ENCODE measurements at places on chromosomes 12 and 14. TPM values are rescaled to one million over a fixed set of nuclear protein-coding genes. Genes with fewer than 3 reads are reported as not detected.
A peak's percentile ranks its signal among the peaks of the same experiment; 100 is the strongest.

- H3K4me3 ChIP-seq: no peak overlapping the region
- no peaks in the 10 kb centered on the region for H3K4me1 ChIP-seq
- no peak for DNase-seq
- no peaks in the 10 kb centered on the region for H3K27me3 ChIP-seq
- H3K36me3 ChIP-seq: no peaks in the 10 kb centered on the region
Observed at GRCh38 chr12:47415054-47415453, 290.8 kb downstream of the RPAP3 start.

DNA sequence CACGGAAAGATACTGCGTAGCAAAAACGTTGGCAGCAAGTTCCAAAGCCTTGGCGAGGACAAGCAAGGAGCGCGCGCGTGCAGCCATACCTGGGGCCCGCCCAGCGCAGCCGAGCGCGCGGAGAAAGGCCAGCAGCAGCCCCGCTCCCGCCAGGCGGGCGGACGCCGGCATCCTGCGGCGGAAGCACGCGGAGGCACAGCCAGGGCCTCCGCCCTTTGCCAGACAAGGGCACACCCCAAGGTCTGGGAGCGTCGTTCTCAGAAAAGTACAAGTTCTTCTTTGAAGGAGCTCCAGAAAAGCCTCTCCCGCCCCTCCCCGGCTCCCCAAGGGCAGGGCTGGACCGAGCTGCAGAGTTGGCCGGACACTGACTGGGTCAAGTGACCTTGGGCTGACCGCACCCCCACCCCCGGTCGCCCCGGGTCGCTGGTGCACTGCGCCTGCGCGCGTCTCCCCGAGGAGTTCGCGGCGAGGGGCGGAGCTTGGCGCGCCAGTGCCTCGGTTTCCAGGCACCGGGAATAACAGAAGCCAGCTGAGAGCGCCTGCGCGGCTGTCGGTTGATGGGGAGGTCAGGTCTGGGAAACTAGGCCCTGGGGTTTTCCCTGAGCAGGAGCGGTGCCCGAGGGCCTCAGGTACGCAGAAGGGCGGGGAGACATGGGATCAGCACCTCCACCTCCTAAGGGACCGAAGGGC is at the start of gene ZC2HC1C:
Gene ZC2HC1C, plus strand, starts transcription at position 521 of the 690 bp plus-strand sequence. CDS start 933 bp downstream, outside the sequence.
- H3K4me3 ChIP-seq: no peak within 1 kb of the TSS
- H3K4me1 ChIP-seq: peaks cover 19% of the 10 kb centered on the region
- peak within 1 kb of the TSS; percentile 90 for H3K27ac ChIP-seq
- H3K27me3 ChIP-seq: no peaks in the 10 kb centered on the region
- H3K36me3 ChIP-seq: no peaks in the 10 kb centered on the region

- H3K36me3 ChIP-seq: peaks cover 35% of the 10 kb centered on the region
- no peak for DNase-seq
- H3K27ac ChIP-seq: no peak overlapping the region
- no peaks in the 10 kb centered on the region for H3K27me3 ChIP-seq
Observed at GRCh38 chr12:6507102-6507998, 13.4 kb downstream of the NCAPD2 start.

- H3K27ac ChIP-seq: no peak overlapping the region
- no peaks in the 10 kb centered on the region for H3K4me1 ChIP-seq
- no peaks in the 10 kb centered on the region for H3K27me3 ChIP-seq
- no peaks in the 10 kb centered on the region for H3K36me3 ChIP-seq
Observed at GRCh38 chr12:118325081-118325480, 47.6 kb downstream of the TAOK3 start.

DNA sequence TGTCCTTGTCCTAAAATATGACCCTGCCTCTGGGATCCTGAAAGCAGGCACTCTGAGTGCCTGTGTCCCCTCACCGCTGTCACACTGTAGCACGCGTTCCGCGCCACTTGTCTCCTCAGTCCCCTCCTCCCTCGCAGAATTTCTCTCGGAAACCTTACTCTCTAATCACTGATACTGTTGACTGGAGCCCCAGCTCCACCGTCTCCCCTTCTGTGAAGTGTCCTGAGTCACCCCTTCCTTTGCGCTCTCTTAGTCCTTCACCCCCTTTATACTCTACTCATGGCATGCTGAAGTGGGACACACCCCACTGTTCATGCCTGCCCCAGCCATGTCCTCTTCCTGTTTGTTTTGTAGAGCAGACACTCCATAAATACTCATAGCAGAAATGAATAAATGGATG is 104.7 kb downstream of the ZNF664 start:
- no peaks in the 10 kb centered on the region for H3K36me3 ChIP-seq
- H3K4me3 ChIP-seq: no peak overlapping the region
- H3K4me1 ChIP-seq: no peaks in the 10 kb centered on the region
- DNase-seq: no peak

GRCh38 chr12:75917083-75917482 is 114.5 kb downstream of the PHLDA1 start:
- no peaks in the 10 kb centered on the region for H3K4me1 ChIP-seq
- H3K36me3 ChIP-seq: no peaks in the 10 kb centered on the region
- H3K27me3 ChIP-seq: no peaks in the 10 kb centered on the region
- H3K27ac ChIP-seq: no peak overlapping the region
- no peak for DNase-seq

DNA sequence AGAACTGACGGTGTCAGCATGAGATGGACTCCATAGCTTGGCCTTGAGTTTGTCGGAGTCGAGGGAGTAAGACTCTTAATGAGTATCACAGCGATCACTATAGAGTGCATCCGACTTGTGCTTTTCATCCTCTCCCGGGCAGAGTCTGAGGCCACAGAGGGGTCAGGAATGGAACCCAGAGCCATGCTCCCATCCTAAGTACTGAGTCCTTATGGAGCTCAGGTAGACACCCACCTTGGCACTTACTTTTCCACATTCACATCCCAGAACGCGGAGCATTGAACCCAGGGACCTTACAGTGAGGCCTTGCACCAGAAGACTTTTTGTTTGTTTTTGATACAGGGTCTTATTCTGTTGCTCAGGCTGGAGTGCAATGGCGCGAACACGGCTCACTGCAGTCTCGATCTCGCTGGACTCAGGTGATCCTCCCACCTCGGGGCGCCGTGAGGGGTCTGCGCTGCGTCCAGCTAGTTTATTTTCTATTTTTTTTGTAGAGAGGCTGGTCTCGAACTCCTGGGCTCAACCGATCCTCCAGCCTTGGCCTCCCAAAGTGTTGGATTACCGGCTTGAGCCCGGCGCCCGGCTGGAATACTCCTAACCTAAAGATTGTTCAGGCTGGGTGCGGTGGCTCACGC is 719 bp upstream of the SRSF9 start:
- no peaks in the 10 kb centered on the region for H3K27me3 ChIP-seq
- H3K4me1 ChIP-seq: peaks cover 6% of the 10 kb centered on the region
- H3K4me3 ChIP-seq: peak overlapping the region; percentile 67
- no peaks in the 10 kb centered on the region for H3K36me3 ChIP-seq
- H3K27ac ChIP-seq: peak overlapping the region; percentile 90

DNA sequence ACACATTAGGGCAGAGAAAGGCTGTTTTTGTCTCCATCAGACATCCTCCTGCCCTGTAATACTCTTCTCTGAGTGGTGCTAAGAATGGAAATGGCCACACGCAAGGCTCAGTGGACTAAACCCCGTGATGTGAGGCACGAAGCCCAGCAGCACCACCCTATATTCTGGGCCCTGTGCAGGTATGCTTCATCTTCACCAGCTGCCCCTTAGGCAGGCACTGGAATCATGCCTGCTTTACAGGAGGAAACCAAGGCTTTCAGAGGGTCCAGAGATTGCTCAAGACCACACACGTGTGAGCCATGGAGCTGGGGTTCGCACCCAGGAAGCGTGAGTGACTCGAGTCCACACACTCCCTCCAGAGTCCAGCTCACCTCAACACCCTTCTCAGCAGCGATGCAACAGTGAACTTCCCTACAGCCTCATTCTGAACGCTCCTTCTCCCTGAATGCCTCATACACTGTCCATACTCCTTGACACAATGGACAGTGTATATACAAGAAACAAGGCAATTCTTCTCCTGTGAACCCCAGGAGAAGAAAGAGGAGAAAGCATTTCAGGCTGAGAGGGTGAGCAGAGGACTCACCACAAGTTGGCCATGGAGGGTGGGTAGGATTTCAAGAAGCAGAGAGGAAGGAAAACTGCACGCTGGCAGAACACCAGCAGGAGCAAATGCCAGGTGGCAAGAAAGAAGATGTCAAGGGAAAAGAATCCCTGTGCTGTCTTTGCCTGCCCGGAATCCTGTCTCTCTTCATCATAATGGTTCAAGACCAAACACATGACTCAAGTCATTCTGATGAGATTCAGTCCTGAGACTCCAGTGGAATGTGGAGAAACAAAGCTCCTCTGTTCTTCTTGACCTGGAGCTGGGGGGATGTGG is 39.1 kb downstream of the NT5DC3 start:
- H3K4me3 ChIP-seq: no peak overlapping the region
- no peak for DNase-seq
- peaks cover 27% of the 10 kb centered on the region for H3K4me1 ChIP-seq
- H3K27ac ChIP-seq: peak overlapping the region; percentile 42
- no peaks in the 10 kb centered on the region for H3K36me3 ChIP-seq

DNA sequence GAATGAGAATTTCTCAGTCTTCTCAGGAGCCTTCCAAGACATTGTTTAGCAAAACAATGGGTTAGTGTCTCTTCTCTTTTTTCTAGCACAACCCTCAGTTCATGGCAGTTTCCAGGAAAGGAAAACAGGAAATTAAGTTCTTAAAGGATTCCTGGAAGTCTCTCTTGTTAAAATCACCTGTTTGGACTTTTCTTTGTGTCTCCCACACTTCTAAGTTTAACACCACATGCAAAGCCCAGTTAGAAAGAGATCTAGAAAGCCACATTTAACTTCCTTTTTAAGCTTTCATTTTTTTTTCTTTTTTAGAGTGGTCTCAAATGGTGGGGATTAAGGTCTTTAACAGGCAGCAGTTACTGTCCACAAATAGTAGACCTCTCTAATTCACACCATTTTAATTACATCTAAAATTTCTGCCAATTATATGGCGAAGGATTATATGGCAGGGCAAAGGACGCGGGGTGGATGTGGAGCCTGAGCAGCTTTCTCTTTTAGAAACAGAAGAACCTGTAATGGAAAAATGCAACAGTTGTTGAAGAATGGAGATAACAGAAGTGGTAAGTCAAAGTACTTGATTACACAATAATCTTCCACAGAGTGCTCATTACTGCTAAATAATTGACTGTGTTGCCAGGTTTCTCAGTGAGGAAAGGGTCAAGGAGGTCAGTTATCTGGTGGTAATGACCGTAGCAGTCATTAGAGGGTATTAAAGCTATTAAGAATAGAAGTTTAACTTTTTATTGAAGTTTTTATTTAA is 298.6 kb downstream of the AKAP6 start:
- no peak for DNase-seq
- no peak overlapping the region for H3K27ac ChIP-seq
- H3K36me3 ChIP-seq: no peaks in the 10 kb centered on the region
- no peak overlapping the region for H3K4me3 ChIP-seq
- no peaks in the 10 kb centered on the region for H3K4me1 ChIP-seq

GRCh38 chr12:71478270-71478669 is 38.7 kb downstream of the LGR5 start:
- H3K27me3 ChIP-seq: no peaks in the 10 kb centered on the region
- H3K36me3 ChIP-seq: no peaks in the 10 kb centered on the region
- H3K27ac ChIP-seq: no peak overlapping the region
- DNase-seq: no peak
- H3K4me1 ChIP-seq: no peaks in the 10 kb centered on the region

DNA sequence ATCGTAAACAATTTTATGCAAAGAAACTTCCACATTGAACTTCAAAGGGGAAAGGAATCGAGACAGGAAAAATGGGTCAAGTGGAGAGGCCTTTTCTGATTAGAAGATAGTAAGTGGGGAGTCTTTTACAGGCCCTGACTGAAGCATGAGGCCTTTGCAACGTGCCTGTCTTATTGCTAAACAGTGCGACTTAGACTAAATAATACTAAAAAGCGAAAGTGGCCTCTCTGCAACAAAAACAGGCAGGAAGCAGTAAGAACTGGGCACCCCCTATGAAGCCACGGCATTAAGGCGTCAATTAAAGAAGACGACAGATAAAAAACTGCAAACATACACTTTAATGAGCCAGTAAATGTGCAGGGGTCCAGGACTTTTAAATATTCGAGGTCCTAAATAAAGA is 283.4 kb upstream of the GRIP1 start:
- H3K4me1 ChIP-seq: no peaks in the 10 kb centered on the region

DNA sequence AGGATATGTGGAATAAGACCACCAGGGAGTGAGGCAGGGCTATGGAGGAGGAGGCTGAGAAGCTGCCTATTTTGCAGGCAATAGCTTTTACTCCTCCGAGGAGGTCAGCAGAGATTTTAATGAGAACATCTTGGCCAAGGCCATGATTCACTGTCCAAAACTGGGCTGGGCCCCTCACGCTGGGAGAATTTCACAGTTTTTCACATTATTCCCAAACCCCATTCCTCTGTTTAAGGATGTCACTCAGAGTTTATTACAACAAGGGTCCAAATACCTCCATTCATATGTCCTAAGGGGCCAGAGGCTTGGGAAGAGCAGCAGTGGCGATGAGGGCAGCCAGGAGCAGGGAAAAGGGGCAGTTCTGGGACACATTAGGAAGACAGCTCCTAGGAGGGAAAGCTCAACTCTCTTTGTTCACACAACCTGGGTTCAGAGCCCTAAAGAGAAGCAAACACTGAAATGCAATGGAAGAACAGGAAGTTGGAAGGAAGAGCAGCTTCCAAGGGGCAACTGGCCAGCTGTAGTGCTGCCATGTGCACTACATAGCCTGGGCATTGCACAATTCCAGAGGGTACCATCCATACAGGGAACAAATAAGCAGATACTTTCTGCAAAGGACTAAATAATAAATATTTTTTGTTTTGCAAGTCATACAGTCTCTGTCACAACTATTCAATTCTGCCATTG is 283.2 kb downstream of the NUAK1 start:
- DNase-seq: no peak
- H3K27me3 ChIP-seq: no peaks in the 10 kb centered on the region
- no peak overlapping the region for H3K4me3 ChIP-seq
- no peak overlapping the region for H3K27ac ChIP-seq
- no peaks in the 10 kb centered on the region for H3K36me3 ChIP-seq

Gene DPPA3
- not detected for polyA plus RNA-seq

Gene PDE3A
- polyA plus RNA-seq: 1.3 TPM

Measured in adrenal gland (tissue), 19 donors.